Sciatic nerve (tissue), 2 donors: ENCODE measurements at places on chromosomes 3 and 15.
A peak's percentile ranks its signal among the peaks of the same experiment; 100 is the strongest.

DNA sequence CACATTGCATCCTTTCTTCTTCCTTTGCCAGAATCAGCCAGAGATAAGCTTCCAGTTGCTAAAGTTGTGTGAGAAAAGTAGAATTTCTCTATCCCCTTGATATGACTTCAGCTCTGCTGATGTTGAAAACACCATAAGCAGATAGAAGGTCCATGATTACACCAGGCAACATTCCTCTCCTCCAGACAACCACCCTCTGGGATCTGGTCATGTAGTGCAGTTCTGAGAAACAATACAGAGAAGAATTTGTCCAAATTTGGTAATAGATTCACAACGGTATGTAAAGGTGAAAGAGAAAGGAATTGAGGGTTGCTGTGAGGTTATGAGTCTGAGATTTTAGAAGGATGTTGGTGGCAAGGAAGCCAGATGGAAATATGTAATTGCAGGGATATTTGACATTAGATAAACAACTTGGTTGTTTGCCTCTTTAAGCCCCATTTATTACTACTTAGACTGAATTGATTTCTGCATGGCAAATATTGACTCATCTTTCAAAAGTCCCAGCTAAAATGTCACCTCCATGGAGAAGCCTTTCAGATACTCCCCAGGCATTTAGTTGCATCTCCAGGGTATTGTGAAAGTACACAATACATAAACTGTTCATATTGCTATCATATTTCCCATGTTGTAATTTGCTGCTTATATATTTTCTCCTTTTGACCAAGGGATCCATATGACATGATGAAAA, 134.9 kb downstream of the GAP43 start:
- no peak for DNase-seq

- no peak for DNase-seq
Observed at GRCh38 chr3:30539772-30540171, 66.6 kb upstream of the TGFBR2 start.

DNA sequence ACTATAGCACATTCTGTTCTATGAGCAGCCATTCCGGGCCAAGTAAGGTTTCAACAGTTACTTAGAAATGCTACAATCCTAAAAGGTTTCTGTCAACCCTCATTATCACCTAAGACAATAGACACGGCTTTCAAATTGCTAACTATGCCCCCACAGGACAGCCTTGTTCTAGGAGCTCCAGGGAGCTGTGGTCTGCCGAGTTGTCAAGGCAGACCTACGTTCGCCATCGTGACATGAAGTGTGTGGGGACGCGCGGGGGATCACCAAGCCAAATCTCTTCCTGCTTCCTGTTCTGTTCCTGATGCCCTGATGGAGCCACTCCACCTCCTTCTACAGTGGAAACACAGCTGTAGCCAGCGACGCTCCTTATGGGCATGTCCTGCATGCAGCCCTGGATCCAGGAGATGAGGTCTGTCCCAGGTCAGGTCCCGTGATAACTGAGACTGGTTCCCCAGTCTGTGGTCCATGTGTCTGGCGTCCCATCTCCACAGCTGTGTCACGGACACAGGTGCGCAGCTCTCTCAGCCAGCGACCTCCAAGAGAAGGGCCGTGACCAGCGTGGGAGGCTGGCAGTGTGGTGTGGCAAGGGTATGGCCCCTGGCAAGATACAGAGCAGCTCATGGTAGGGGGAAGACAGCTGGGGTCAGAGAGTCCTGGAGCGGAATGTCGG, 82.8 kb downstream of the PCSK6 start:
- DNase-seq: no peak

DNA sequence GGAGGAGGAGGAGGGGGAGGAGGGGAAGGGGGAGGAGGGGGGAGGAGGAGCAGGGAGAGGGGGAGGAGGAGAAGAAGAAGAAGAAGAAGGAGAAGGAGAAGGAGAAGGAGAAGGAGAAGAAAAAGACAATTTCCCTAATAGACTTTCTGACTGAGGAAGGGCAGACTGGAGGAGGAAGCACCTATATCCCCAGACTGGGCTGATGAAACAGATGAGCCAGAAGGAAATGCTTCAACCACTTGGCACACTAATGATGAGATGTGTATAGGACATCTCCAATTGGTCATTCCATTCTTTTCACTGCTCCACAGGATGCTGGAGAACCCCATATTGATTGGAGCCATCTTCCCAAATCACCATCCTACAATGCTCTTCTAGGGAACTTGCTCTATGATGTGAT, 69.9 kb downstream of the LYZL4 start:
- DNase-seq: no peak

DNA sequence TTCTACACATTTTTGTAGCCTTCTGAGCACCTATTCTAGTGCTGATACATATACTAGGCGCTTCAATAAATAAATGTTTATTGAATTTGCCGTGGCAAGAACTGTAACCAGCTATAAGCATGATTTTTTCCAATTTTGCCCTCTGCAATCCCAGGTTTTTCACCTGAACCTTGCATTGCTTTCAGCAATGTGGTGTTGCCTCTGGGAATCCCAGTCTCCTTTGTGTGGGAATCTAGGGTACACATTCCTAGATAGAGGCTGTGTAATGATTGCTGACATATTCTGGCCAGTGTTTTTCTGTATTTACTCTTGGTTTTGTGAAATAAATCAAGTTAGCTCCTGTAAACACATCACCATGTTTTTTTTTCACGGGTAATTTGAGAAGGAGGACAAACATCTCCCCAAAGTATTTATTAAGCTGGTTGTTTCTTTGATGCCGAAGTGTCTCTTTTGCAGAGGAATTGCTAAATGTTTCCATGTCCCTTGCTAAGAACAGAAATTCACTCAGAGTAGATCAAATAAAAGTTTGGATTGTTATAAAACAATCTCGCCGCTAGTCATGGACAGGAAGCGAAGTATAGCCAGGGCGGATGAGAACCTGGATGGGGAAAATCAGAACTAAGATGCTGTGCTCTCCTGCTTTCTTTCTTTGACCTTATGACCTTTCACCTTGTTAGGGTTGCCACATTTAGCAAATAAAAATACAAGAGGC, 1.2 kb downstream of the CFAP91 start:
- DNase-seq: no peak

- no peak for DNase-seq
Observed at GRCh38 chr15:82871358-82871757, 61.9 kb downstream of the WHAMM start.

DNA sequence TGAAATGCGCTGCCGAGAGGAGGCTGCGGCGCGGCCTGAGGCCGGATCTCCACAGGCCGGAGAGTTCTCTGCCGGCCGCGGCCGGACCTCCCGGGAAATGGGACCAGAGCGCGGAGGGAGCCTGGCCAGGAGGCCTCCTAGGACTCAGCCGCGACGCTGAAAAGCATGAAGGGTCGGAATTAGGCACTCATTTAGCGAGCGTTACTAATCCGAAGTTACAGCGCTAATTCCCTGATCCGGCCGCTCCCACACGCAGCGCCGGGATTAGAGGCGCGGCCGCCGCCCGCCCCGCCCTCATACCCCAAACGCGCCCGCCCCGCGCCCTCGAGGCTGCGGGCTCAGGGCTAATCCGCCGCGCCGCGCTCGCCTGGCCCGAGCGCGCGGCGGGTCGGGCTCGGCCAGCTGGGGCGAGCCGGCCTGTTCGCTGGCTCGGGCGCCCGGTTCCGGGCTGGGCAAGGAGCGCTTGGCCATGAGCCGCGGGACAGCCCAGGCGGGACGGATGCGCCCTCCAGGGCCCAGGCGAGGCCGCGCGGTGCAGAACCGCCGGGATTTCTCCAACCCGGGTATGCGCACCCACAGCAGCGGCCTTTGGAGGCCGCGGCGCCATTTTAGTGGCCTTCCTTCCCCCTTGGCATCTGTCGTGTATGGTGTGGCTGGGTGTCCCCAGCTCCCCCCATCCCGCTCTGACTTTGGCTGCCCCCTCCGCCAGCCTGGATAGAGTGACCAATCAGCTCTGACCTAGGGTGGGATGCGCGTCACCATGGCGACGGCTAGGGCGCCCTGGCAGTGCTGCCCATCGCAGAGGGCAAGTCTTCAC, 36.8 kb upstream of the POLG start:
- DNase-seq: no peak

GRCh38 chr3:147189016-147189415, 217.3 kb downstream of the ZIC4 start:
- DNase-seq: no peak

- no peak for DNase-seq
Observed at GRCh38 chr3:28218071-28218916, 23.1 kb upstream of the CMC1 start.

DNA sequence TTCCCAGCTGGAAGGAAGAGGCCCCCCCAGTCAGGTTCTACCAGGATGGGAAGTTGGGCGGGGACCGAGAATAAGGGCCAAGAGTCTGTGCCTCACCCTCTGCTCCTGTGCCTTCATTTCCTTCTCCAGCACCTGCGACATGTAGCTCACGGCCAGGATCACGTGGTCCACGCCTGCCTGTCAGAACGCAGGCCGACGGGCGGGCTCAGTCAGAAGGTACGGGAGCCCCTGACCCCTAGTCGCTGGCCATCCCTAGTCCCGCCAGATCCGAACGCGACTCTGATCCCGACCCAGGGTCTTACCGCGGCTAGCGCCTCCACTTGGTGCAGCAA, 489 bp downstream of the GMPPB start:
- peak; percentile 73 for DNase-seq

GRCh38 chr3:94162700-94163099, 99.8 kb downstream of the NSUN3 start:
- no peak for DNase-seq

DNA sequence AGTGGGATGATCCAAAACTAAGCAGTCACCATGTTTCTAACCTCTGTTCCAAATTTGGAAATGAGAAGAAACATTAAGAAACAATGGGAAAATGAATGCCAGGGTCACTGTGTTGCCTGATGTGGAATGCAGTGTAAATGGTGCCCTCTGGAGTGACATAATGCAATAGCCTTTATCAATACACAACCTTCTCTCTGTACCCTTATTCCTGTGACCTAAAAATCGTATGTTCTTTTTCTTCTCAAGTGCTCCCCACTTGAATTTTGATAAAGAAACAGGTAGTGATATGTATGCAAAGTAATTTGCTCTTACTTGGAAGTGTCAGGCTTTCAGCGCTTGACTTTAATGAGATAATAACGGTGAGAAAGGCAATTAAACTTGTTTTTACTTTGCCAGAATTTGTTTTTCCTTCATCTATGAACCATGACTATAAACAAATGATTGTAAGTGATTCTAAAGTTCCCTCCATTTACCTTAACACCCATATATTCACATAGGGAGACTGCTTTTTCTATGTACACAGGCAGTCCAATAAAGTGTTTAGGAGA, 145.8 kb upstream of the THRB start:
- DNase-seq: no peak

DNA sequence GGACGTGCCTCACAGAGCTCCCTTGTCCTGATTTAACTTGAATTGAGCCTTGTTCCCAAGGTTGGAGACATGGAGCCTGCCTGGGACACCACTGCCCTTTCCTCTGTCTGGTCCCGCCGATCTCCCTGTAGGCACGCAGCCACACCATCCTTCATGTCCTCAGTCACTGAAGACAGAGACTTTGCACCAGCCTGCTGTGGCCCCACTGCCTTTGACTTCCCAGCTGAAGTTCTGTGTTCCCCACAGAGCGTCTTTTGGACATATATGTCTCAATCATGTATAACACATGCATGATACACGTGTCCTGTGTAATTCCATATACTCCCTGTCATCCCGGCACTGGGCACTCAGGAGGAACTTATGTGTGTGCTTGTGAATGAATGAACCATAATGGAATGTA, 23.6 kb downstream of the GABRA5 start:
- DNase-seq: no peak

DNA sequence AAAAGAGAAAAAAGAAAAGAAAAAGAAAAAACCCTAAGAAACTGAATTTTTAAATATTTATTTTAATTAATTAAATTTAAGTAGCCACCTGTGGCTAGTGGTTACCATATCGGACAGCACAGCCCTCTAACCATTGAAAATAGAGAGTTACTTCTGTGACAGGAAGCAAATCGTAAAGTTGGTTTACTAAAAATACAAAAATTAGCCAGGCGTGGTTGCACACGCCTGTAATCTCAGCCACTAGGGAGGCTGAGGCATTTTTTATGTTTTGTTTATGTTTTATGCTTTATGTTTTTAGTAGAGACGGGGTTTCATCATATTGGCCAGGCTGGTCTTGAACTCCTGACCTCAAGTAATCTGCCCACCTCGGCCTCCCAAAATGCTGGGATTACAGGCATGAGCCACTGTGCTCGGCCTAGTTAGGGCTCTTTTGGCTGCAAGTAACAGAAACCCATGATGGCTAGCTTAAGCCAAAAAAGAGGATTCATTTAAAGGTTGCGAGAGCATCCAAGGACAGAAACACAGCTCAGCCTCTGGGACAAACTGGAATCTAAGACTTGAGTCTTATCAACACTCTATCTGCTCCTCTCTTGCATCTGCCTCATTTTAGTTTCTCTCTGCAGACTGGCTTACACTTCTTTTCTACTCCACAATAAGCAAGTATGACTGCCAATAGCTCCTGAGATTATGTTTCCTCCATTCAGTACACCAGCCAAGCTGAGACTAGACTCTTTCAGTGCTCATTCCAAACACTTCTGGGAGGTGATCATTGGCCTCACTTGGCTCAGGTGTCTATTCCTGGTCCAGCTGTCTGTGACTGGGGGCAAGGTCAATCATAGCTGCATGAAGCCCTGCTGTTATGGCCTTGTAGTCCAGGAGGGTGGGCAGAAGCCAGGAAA, 6.8 kb upstream of the SKIL start:
- no peak for DNase-seq

DNA sequence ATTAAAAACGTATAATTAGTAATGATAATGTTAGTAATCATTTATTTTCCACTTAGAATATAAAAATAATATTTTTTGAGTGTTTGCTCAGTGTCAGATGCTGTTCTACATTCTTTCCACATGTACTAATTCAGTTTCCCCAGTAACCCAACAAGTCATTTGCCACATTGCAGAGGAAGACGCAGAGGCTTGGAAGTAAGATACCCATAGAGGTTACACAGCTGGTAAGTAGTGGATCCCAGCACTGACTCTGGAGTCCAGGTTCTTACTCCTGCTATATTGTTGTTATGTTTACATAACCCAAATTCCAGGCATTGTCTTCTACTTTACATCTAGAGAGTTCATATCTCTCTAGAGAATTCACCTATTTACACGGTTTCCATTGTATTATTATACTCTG, 48.2 kb upstream of the MYO5C start:
- DNase-seq: no peak
